ENCODE measurements at places on chromosomes 11 and 22. TPM values are rescaled to one million over a fixed set of nuclear protein-coding genes. Genes with fewer than 3 reads are reported as not detected.
A peak's percentile ranks its signal among the peaks of the same experiment; 100 is the strongest.

DNA sequence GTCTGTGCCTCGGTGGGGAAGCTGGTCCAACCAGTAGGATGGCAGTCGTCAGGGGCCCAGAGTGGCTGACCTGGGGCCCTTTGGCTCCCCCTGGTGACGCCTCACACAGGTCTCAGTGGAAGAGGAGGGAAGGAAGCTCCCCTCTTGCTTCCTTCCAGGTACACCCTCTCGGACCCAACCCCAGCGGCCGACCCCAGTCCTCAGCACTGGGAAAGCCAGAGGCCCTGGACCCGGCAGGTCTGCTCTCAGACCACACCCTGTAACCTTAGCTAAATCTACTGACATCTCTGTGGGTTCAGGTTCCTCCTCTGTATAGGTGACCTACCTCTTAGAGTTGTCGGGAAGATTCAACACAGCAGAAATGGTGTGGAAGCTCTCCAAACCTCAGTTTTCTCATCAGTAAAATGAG lies 3.4 kb upstream of the SCUBE1 start:
- no peaks in the 10 kb centered on the region for H3K36me3 ChIP-seq
- peaks cover 4% of the 10 kb centered on the region for H3K27me3 ChIP-seq
- H3K27ac ChIP-seq: no peak overlapping the region
- DNase-seq: peak; percentile 45
- H3K4me3 ChIP-seq: no peak overlapping the region
- H3K4me1 ChIP-seq: peaks cover 2% of the 10 kb centered on the region

DNA sequence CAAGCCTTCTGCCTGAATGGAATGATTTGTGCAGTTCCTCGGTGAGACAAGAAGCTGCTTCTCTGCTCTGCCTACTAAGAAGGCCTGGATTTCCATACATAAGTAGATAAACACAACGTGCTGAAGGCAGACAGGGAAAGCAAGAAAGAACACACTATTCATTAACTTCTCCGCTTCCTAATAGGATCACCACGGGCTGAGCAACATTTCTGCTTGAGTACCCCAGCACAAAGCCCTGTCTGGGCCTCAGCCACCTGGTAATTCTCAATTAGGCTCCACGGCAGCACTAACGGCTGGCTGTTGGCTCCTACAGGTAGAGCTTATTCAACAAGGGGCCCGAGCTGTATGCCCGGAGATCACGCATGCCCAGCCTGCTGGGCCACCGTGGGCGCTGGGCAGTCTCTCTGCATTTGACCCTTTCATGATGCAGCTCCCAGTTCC lies 1156.6 kb downstream of the TBC1D22A start:
- no peaks in the 10 kb centered on the region for H3K36me3 ChIP-seq
- no peak overlapping the region for H3K27ac ChIP-seq
- H3K4me1 ChIP-seq: no peaks in the 10 kb centered on the region
- H3K27me3 ChIP-seq: no peaks in the 10 kb centered on the region
- no peak overlapping the region for H3K4me3 ChIP-seq

- H3K4me3 ChIP-seq: no peak overlapping the region
- H3K27me3 ChIP-seq: no peaks in the 10 kb centered on the region
- no peaks in the 10 kb centered on the region for H3K36me3 ChIP-seq
- DNase-seq: no peak
- H3K4me1 ChIP-seq: no peaks in the 10 kb centered on the region
- no peak overlapping the region for H3K27ac ChIP-seq
Measured at GRCh38 chr11:57972013-57972367, 51.7 kb upstream of the OR9Q1 start.

GRCh38 chr11:43789700-43790443 lies 90.8 kb upstream of the ALKBH3 start:
- H3K4me3 ChIP-seq: no peak overlapping the region
- H3K36me3 ChIP-seq: no peaks in the 10 kb centered on the region
- no peaks in the 10 kb centered on the region for H3K4me1 ChIP-seq
- no peaks in the 10 kb centered on the region for H3K27me3 ChIP-seq

- H3K27ac ChIP-seq: no peak overlapping the region
- H3K27me3 ChIP-seq: no peaks in the 10 kb centered on the region
- DNase-seq: no peak
- peaks cover 76% of the 10 kb centered on the region for H3K36me3 ChIP-seq
- H3K4me3 ChIP-seq: no peak overlapping the region
Measured at GRCh38 chr22:50418624-50419023, 56.2 kb downstream of the SBF1 start.

DNA sequence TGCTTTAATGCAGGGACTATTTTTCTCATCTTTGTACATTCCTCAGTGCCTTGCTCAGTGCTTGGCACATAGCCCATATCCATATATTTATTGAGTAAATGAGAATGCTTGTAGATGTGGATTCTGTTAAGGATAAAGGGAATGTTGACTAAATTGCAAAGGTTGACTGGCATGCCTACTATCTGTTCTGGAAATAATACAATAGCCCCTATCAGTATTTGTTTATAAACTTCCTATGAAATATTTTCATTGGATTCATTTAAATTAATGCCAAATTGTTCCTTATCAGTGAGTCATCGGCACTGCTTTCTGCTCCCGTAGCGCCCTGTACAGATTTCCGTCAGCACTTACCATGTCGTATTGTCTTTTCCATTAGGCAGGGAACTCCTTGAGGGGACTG lies 8.0 kb downstream of the RNF121 start:
- H3K27ac ChIP-seq: no peak overlapping the region
- no peaks in the 10 kb centered on the region for H3K27me3 ChIP-seq
- H3K36me3 ChIP-seq: no peaks in the 10 kb centered on the region
- H3K4me3 ChIP-seq: no peak overlapping the region

- no peak overlapping the region for H3K4me3 ChIP-seq
- no peak for DNase-seq
- no peaks in the 10 kb centered on the region for H3K36me3 ChIP-seq
- H3K27me3 ChIP-seq: no peaks in the 10 kb centered on the region
Measured at GRCh38 chr11:61578819-61579675, 1.8 kb downstream of the SYT7 start.

DNA sequence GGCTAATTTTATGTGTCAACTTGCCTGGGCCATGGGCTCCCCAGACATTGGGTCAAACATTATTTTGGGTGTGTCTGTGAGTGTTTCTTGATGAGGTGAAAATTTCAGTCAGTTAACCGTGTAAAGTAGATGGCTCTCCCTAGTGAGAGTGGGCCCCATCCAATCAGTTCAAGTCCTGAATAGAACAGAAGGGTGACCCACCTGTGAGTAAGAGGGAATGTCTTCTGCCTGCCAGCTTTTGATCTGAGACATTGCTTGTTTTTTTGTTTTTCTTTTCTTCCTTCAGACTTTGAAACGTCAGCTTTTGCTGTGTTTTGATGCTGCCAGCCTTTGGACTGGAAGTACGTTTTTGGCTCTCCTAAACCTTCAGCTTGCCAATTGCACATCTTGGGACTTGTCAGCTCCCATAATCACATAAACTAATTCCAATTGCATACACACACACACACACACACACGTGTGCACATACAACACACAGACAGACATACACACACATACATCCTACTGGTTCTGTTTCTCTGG lies 300.1 kb downstream of the CNTN5 start:
- no peak overlapping the region for H3K4me3 ChIP-seq
- no peak overlapping the region for H3K27ac ChIP-seq
- no peak for DNase-seq
- no peaks in the 10 kb centered on the region for H3K4me1 ChIP-seq
- no peaks in the 10 kb centered on the region for H3K36me3 ChIP-seq
- no peaks in the 10 kb centered on the region for H3K27me3 ChIP-seq

DNA sequence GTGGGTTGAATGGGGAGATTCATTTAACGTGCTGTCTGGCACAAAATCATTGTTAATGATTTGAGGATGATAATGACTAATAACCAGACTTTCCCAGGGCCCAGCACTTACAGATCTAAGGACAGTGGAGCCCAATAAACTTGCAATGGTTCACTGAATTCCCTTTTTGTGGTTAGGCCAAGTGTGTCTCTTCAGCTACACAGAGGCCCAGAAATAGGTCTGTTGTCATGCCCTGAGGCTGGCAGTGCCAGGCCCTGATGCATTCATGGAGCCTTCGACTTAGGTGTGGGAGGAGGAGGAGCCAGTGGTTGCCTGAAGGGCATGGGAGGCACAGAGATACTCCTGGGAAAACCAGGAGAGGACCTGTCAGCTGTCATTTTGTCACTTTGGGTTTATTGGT lies 56.1 kb downstream of the KIAA1671 start:
- no peaks in the 10 kb centered on the region for H3K36me3 ChIP-seq
- no peak overlapping the region for H3K4me3 ChIP-seq
- no peak for DNase-seq
- no peak overlapping the region for H3K27ac ChIP-seq
- peaks cover 9% of the 10 kb centered on the region for H3K4me1 ChIP-seq
- no peaks in the 10 kb centered on the region for H3K27me3 ChIP-seq

- no peak for DNase-seq
- no peak overlapping the region for H3K27ac ChIP-seq
- no peaks in the 10 kb centered on the region for H3K27me3 ChIP-seq
- H3K4me3 ChIP-seq: no peak overlapping the region
- no peaks in the 10 kb centered on the region for H3K4me1 ChIP-seq
- peaks cover 5% of the 10 kb centered on the region for H3K36me3 ChIP-seq
Measured at GRCh38 chr22:25167834-25168601, 31.6 kb upstream of the CRYBB3 start.

GRCh38 chr11:115693002-115693401 lies 188.8 kb upstream of the CADM1 start:
- no peaks in the 10 kb centered on the region for H3K36me3 ChIP-seq
- peaks cover 7% of the 10 kb centered on the region for H3K4me1 ChIP-seq
- H3K4me3 ChIP-seq: no peak overlapping the region
- H3K27ac ChIP-seq: no peak overlapping the region
- H3K27me3 ChIP-seq: no peaks in the 10 kb centered on the region

DNA sequence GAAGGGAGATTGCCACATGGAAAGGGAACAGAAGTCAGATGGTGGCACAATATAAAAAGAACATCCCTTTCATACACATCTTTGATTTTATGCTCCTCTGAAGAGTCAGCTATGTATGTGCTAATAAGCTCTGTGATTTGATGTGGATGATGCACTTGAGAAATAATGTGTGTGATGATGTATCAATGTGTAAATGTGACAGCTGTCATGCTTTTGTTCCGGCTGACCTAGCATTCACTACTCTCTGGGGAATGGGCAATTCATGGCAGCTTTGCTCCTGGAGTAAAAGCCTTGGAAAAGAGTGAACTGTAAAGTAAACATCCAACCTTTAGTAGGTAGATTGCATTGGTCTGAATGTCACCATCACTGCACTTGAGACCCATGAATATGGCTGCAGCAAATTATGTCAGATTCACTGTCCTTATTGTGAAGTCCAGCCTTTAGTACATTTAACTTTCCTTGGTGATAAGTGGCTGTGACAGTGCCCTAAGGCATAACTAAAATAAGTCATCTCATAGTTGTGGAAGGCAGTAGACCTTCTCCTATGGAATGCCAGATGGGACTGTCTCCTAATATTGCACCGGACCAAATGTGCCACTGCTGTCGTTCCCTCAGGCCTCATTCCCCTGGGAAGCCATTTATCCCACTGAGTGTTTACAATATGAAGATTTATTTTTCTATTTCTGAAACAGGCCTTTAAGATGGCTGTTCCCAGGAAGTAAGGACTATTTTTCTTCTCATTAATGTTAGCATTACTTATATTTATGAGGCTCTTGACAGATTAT lies 178.2 kb upstream of the CCDC90B start:
- H3K27me3 ChIP-seq: no peaks in the 10 kb centered on the region
- H3K36me3 ChIP-seq: no peaks in the 10 kb centered on the region
- H3K4me1 ChIP-seq: no peaks in the 10 kb centered on the region
- no peak overlapping the region for H3K4me3 ChIP-seq
- H3K27ac ChIP-seq: no peak overlapping the region
- no peak for DNase-seq

OR5A1 gene
- polyA plus RNA-seq: not detected

SCUBE2 gene
- 2.6 TPM for polyA plus RNA-seq

MAJIN gene
- polyA plus RNA-seq: 0.24 TPM

RBM7 gene
- polyA plus RNA-seq: 23.0 TPM

CCND1 gene
- polyA plus RNA-seq: 32.1 TPM
